ENCODE measurements at places on chromosomes 16 and 17.
A peak's percentile ranks its signal among the peaks of the same experiment; 100 is the strongest.

DNA sequence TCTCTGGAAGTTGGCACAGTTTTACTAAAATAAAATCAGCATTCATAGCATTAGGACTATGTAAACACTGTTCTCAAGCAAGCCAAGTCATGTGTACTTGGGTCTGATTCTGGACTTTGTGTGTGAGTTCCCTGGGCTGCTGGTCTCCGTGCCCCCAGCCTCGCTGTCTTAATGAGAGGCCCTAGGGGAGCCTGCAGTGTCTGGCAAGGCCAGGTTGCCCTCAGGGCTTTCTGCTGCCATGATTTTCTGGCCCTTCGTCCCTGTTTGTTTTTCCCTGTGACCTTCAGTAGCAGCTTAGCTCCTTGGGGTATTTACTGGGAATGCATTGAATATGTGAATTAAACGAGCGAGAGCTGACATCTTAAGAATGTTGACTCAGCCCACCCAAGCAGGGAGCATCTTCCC lies 161.8 kb downstream of the RPTOR start:
- DNase-seq: no peak

DNA sequence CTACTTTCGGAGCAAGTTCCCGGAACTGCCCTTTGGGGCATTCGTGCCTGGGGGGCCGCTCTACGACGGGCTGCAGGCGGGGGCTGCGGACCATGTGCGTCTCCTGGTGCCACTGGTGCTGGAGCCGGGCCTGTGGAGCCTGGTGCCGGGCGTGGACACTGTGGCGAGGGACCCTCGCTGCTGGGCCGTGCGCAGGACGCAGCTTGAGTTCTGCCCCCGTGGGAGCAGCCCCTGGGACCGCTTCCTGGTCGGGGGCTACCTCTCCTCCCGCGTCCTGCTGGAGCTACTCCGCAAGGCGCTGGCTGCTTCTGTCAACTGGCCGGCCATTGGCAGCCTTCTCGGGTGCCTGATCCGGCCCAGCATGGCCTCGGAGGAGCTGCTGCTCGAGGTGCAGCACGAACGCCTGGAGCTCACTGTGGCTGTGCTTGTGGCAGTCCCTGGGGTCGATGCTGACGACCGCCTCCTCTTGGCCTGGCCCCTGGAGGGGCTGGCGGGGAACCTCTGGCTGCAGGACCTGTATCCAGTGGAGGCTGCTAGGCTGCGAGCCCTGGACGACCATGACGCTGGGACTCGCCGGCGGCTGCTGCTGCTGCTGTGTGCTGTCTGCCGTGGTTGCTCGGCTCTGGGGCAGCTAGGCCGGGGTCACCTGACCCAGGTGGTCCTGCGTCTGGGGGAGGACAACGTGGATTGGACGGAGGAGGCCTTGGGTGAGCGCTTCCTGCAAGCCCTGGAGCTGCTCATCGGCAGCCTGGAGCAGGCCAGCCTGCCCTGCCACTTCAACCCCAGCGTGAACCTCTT lies 3.6 kb downstream of the MIEF2 start:
- no peak for DNase-seq

DNA sequence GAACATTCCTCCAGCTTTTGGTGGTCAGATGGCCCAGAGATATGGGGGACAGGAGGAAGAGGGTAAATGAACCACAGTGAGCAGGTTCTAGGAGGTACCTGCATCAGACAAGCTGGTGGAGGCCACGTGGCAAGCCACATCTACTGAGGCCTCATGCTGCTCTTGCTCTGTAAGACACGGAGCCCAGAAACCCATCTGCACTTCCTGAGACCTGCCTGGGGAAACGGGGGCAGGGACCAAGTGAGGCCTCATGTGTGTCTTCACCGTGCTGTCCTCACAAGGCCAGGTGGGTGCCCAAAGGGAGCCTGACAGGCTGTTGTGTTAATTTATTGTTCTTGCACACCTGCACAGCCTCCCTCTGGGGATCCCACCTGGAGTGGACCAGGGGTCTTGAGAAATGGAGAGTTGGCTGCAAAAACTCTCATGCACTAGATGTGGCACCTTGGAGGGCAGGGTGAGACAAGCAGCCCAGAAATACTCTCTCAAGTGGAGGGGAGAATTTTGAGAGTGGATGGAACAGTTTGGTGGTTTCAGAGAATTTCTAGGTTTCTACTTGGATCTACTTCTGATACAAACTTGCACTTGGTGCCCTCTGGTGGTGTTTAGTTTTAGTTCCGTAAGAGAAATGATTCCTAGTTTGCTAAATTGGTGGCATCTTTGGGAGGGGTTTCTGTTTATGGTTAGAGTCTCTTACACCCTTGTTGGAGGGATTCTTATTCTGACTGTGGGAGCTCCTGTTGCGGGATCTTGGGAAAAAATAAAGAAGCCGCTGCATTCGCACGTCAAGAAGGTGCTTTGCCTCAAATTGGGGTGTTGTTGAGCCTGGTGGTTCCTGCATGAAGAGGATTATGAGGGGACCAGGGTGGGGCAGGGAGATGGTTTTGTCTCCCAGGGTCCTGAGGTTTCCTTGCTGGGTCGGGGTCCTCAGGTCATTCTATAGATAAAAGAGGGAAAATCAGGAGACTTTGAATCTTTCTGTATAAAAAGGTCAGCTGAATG lies 47.5 kb downstream of the SLC6A2 start:
- DNase-seq: peak; percentile 79

DNA sequence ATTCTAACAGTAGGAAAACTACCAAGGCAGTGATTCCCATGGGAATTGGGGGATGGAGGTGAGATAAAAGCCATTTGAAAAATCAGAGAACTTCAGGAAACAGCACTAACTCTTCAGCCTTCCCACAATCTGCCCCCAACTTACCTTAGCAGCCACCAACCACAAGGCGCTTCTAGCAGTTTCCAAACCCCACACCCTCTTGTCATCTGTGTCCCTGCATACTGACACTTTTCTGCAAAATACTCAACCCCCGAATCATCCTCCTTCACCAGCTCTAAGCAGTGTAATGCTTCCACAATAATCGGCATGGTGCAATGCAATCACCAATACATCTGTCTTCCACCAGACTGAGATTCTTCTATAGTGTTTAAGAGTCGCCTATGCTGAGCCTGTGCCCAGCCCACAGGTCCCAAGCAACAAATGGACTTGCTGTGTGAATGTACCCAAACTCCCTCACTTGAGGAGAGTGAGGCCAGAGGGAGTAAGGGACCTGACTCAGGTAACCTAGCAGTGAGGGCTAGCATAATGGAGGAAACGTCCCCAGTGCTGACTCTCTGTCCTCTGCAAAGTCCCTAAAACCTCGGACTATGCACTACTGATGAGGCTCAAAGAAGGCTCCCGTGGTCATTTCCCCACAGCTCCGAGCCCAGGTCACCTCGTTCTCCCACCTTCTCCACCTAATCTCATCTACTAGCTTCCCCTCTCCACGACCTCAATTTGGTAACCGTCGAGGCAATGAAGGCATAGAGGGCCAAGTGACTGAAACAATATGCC lies 943 bp downstream of the DYNC1LI2 start:
- no peak for DNase-seq

DNA sequence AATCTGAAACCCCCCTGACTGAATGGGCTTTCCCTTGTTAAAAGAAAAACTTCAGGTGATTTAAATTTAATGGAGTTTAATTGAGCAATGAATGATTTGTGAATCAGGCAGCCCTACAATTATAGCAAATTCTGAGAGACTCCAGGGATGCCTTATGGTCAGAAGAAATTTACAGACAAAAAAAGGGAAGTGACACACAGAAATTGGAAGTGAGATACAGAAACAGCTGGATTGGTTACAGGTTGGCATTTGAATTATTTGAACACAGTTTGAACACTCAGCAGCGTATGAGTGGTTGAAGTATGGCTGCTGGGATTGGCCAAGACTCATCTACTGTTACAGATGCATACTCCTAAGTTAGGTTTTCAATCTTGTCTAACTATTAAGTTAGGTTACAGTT lies 19.0 kb upstream of the CPHXL start:
- DNase-seq: no peak

DNA sequence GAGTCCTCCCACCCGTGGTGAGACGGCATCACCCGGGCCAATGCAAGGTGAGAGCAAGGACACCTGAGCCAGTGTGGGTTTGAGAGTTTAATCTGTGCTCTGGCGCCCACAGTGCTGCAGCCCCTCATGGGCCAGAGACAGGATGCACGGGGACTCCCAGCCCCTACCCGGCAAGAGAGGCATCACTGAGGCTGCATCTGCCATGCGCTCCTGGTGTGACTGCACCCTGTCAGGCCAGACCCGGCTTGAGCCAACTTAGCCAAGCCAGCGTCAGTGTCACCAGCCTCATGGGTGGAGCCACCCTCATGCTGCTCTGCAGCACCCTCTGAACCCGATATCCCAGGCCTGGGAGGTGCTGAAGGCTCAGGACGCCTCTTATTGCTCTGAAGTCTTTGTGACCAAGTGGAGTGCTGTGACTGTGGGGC lies 1.3 kb upstream of the BRICD5 start:
- no peak for DNase-seq

DNA sequence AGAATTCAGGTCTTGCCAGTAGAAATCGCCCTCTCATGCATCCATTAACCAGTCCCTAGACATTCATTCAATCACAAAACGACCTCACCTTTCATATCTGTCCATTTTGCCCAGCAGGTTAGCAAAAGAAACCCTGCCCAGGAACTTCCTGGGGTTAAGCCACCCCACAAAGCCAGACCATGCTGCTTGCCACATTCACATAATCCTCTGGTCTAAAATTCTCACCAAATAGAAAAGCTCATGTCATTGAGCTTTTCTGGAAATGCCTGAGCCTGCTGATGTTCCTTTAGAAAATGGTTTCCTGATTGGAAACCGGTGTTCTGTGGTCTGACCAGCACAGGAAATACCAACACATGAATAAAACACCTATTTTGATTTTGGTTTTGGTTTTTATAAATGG lies 21.6 kb upstream of the DYNLRB2 start:
- DNase-seq: no peak

DNA sequence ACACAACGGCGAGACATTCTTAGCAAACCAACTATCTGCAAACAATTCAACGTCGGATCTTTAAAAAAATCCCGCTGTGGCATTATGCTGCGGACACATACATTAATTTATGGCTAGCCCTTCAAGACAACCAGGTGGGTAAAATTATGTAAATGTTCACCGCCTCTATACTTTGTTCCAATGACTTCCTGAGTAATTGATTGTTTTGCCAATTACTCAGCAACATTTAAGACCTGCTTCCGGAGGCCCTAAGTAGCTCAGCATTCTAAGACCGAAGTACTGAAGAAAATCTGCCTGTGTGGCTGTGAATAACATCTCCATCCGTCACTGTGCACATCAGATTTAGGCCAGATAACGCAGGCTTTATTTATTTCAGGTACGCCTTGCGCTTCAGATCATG lies 23.3 kb downstream of the QPRT start:
- DNase-seq: no peak

DNA sequence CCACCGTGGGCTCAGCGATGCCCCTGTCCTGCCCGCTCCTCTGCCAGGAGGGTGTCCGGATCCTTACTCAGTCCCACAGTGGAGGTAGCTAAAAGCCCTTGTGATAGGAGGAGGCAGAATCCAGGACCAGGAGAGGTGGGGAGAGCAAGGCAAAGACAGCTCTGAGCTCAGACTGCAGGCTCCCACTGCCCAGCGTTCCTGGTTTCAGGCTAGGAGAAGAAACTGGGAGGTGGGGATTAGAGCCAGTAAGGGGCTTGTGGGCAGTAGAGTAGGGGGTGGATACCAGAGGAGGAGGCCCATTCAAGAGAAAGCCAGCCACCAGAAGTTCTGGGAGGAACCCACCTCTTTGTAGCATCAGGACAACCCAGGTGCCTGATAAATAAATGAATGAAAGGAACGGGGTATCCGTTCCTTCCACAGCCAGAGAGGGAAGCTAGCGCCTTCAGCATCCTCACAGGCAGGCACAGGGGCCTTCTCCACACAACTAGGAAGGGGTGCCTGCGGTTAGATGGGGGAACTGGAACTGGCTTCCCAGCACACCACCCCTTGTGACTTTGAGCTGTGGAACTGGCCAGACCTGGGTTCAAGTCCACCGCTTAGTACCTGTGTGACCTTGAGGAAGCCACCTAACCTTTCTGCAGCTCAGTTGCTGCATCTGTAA lies 2.3 kb downstream of the IL21R start:
- DNase-seq: no peak

DNA sequence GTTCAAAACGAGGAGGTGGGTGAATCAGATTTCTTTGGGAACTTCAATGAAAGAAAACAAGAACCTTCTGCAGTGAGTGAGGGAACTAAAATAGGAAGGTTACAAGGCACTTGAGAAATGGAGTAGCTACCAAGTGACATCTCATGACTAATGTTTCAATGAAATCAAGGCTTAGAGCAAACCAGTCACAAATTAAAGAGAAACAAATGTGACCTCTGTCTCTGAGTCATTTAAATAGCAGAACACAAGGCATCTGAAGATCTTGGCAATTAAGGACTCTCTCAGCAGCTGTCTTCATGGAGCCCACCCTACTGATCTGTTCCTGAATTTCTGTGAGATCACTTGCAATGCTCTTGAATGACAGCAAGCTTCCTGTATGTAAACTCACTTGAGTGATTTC lies 109.5 kb downstream of the CDH11 start:
- no peak for DNase-seq

DNA sequence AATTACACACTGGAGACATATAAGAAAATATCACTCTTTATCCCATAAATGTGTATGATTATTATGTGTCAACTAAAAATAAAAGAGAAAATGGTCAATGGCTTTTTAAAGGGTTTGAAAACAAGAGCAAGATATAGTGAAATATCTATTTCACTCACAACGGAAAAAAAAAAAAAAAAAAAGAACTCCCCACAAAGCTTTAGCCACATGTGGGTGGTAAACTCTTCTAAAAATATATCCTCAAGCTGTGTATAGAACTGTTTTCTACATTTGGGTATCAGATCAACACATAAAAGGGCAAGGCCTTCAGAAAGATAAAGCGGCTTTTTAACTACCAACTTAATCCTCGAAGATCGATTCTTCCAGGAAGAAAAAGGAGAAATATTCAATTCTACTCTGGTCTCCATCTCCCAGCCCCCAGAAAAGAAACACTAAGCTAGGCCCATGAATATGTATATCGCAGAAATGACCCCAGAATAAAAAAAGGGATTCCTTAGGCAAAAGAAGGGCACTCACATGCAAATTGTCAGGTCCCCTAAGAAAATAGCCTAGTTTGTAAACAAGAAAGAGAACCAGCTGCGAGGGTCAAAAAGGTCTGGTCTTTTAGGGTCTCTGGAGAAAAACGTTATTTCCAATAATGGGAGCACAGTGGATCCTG lies 4.4 kb downstream of the LITAF start:
- no peak for DNase-seq

- DNase-seq: no peak
Measured at GRCh38 chr17:40448213-40448638, 5.0 kb downstream of the IGFBP4 start.

Data from Ammon's horn (tissue), 1 donor.